ENCODE measurements at places on chromosomes 6 and 20. TPM values are rescaled to one million over a fixed set of nuclear protein-coding genes. Genes with fewer than 3 reads are reported as not detected.

GABRR1 gene
- not detected for total RNA-seq

- DNase-seq, result peak; percentile 59
Measured at GRCh38 chr20:63096681-63097335, 90.0 kb upstream of the BHLHE23 start.

DNA sequence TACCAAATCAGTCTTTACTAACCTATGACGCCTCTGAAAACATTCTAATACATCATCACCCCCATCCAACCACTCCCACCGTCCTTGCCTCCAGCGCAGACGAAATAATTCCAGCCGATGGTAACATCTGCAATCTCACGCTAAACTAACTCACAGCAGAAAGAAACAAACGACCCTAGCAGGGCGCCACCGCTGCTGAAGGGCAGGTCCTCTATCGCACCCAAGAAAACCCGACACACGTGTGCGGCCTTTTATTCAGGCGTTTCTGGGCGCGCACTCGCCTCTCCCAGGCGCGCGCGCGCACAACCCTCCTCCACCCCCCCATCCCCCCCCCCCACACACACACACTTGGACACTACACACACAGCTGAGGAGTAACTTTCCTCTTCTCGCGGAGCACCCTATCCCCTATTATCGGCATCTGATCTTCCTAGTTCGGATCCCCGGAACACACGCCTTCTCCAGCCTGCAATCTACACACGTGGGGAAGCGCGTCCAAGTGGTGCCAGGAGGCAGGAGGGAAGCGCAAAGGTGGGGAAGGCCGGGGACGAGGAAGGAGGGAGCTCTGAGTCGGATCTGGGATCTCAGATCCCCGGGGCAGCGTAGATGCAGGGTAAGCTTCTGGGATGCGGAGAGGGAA is 1.4 kb downstream of the GFOD1 start:
- no peak for DNase-seq

OR12D3 gene
- not detected for total RNA-seq

DNA sequence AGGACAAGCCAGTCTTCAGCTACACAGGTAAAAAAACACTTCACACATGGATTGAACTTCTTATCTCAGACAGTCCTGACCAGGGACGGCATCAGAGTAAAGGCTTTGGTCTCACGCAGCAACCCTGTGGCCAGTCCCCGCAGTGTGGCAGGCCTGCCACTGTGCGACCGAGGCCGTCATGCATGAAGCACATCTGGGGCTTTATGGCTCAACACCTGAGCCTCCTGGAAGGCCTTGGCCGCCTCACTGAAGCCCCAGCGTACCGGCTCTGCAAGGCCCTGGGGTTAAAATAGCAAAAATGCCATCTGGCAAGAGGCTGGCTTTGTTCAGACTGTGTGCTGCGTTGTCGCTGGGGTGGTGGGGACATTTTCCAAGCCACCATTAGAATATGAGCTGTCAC is 32.8 kb downstream of the TBC1D7 start:
- peak; percentile 51 for DNase-seq

GRCh38 chr6:18492972-18493371 is 105.8 kb downstream of the RNF144B start:
- no peak for DNase-seq

GRCh38 chr6:5174756-5175549 is 85.8 kb downstream of the LYRM4 start:
- DNase-seq, result no peak

MCCD1 gene
- total RNA-seq, result not detected

DNA sequence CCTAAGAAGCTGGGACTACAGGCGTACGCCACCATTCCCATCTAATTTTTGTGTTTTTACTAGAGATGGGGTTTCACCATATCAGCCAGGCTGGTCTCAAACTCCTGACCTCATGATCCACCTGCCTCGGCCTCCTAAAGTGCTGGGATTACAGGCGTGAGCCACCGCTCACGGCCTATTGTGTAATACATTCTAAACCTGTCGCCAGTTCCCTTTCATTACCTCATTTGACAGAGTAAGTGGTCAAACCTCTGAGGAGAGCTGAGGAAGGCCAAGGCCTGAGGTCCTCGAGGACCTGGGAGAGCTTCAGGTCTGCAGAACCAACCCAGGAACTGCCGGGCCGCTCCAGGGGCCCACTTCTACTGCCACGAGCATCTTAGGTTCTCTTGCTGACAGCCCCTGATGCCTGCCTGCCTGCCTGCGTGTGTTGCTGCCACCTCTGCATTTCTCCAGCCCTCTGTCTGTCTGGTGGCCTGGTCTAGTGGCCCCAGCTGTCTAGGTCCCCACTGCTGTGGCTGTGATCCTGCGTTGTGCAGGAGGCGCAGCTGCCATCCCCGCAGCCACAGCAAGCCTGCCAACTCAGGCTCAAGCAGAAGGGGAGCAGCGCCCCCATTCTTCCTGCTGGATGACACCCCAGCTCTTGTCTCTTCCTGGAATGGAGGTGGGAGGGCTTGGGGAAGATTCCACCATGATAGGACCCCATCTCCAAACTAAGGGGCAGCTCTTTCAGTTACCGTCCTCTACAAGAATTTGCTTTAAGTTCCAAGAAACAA is 45.3 kb downstream of the PRR18 start:
- no peak for DNase-seq

SNX9 gene
- 34.2 TPM for total RNA-seq

GRCh38 chr6:38034274-38034914 is 214.9 kb downstream of the ZFAND3 start:
- DNase-seq, result no peak

PKIG gene
- total RNA-seq, result 274 TPM

DNA sequence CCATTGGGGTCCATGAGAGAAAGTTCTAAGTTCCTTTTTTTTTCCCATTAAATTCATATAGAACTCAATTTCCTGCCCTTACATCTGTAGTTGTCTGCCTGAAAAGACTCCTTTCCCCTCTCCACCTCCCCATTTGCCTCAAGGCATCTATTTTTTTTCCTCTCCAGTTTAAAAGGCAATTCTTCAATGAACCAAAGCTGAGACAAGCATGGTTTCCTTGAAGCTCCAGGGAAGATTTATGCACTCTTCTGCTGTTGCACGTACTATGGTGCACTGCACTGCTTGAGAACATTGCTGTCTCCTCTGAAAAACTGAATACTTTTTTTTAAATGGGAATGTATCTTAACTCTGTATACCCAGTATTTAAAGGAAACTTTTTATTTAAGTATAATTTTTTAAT is 465.2 kb downstream of the CD83 start:
- no peak for DNase-seq

DNA sequence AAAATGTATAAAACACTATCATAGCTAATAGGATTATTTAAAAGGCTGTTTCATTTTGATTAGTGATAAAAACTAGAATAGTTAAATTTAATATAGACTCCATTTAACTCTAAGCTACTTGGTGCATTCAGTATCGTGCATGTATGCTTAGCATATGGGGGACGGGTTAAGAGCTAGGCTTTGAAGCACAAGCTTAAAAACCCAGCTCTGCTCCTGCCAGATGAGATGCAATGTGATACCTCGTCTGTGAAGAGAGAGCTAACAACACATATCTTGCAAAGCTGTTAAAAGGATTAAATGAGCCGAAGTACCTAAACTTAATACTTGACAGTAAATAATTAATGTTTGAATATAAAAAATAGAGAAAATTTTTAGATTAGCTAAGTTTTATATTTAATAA is 42.2 kb downstream of the DTNBP1 start:
- no peak for DNase-seq

GPSM3 gene
- 6.9 TPM for total RNA-seq

DNA sequence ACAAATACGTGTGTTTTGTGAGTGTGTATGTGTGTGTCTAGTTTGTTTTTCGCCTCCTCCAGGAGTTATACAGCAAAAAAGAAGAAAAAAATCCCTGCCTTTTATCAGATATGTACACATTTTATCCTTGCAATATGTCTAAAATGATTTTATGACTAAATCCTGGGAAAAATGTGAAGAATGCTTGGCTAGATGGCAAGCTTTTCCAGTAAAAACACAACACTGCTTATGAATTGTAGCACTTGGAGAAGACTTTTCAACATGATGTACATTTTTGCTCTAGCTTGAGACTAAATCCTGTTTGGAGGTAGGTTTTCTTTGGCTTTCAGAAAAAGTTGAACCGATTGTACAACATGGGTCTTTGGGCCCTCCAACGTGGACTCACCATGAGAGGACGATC is 160.2 kb downstream of the GMPR start:
- DNase-seq, result no peak

LTA gene
- not detected for total RNA-seq

DNA sequence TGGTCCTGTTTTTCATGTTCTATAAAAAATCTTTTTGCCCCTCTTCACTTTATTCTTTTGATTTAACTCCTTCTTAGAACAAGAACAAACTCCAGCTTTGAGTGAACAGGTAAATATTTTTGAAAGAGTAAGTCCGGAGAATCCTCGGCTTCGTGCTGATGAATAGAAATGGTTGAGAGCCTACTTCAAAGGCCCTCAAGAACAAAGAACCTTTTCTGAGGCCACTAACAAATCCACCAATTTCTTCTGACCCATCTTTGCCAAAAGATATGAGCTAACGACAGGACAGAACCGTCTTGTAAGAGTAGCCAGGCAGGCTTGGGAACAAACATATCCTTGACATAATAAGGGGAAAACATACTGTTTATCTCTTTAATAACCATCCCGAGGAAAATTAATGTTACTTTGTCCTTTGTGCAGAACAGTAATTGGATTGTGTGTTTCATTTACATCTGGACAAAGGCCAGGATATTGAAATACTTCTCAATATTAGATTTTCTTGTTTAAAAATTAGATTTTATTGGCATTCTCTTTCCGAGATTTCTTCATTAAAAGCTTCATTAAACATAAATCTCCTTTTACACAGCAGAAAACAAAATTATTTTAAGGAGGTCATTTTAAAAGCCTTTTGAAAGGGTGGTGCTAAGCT is 52.9 kb downstream of the NOX3 start:
- no peak for DNase-seq

DNA sequence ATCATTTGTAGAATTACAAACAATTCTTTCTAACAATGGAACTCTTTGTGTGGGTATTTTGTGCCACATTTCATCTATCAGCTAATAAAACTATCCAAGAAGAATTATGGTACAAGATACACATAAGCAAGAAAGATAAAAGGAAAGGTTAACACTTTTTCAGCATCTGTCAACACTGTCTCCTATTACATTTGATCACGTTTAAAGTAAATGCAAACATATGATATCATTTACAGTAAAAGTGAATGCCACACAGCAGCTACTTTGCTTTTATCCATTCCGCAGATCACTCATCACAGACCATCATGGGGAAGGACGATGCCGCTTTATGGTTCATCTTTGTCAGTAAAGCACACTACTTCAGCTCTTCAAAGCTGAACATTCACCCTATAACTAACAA is 456.4 kb upstream of the MANEA start:
- no peak for DNase-seq

POM121L2 gene
- not detected for total RNA-seq

GRCh38 chr6:131107151-131107550 is 28.1 kb upstream of the AKAP7 start:
- no peak for DNase-seq

GRCh38 chr20:31913431-31914157 is 38.3 kb downstream of the PDRG1 start:
- DNase-seq, result no peak

EIF6 gene
- total RNA-seq, result 41.2 TPM

DNA sequence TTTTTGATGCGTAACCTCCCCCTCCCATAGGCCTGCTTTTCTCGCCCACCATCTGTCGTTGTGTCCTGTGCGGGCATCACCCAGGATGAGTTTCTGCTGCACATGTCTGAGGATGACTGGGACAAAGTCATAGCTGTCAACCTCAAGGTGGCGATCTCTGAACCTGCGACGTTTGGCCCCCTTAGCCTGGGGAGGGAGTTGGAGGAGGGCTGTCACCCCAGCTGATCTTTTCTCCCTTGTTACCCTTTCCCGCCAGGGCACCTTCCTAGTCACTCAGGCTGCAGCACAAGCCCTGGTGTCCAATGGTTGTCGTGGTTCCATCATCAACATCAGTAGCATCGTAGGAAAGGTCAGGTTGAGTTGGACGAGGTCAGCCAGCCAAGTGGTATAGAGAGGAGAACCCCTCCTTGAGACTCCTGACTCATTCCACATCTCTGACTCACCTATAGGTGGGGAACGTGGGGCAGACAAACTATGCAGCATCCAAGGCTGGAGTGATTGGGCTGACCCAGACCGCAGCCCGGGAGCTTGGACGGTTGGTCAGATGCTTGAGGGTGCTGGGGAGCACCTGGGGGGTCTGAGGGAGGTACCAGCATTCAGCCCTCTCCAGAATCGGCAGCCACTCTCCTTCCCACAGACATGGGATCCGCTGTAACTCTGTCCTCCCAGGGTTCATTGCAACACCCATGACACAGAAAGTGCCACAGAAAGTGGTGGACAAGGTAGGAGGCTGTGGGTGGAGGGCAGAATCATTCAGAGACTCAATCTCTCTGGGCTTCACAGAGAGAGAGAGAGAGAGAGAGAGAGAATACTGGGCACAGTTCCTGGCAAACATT is 954 bp downstream of the HSD17B8 start:
- DNase-seq, result peak; percentile 68

DNA sequence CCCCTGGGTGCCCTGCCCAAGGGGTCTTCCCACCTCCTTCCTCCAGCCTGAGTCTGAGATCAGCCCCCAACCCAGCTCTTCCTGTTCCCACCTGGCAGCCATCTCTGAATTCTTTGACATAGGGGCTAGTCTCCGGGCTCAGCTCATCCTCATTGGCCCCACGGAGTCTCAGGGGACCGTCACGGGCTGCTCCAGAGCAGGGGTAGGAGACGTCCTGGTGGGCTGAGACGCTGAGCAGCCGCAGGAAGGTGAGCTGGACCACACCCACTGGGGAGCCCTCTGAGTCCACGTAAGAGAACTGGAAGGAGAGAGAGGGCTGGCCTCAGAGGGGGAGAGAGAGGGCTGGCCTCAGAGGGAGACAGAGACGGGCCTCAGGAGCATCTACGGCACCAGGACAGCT is 28.1 kb downstream of the COL11A2 start:
- no peak for DNase-seq

HLA-DPB1 gene
- total RNA-seq, result 32.8 TPM

GRCh38 chr20:24027229-24027628 is 38.6 kb upstream of the GGTLC1 start:
- peak; percentile 75 for DNase-seq

PRR18 gene
- 0.13 TPM for total RNA-seq

DNA sequence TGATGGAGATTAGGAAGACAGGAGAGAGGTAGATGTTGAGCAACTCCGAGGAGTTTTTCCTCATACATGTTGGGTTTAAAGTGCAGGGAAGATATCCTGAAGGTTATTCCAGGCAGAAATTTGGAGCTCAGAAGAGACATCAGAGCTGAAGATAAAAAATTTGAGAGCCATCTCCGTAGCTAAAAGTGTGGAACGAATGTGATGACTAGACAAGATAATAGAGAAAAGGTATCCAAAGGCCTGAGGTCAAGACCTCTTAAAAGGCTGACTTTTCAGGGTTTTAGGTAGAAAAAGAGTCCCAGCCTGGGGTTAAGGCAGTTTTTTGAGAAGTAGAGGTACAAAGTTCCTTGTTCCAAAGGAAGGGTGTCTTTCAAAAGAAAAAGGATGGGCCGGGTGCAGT is 214.8 kb downstream of the ESR1 start:
- DNase-seq, result no peak
